GM18507 (cell line): ENCODE measurements at places on chromosomes 7 and 10.

DNA sequence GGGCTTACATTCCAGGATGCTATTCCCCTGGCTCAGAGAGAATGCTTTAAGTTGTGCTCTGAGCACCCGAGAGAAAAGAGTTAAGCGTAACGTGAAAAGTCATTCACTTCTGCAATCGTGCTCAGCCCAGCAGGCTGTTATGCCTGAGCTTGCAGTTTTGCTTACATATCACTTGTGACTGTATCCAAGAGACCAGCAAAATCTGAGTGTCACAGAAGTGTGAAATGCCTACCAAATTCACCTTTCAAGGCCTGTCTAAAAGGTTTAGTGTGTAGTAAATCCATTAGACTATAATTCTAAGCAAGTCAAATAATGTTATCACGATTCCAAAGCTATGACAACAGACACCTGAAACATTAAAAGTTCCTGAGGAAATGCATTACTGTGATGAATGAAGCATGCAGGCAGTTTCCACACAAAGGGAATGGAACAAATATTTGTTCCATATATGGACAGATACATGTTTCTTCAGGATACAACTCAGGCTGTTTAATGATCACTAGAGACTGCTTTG lies 20.1 kb downstream of the ITGB1 start:
- no peak for DNase-seq

DNA sequence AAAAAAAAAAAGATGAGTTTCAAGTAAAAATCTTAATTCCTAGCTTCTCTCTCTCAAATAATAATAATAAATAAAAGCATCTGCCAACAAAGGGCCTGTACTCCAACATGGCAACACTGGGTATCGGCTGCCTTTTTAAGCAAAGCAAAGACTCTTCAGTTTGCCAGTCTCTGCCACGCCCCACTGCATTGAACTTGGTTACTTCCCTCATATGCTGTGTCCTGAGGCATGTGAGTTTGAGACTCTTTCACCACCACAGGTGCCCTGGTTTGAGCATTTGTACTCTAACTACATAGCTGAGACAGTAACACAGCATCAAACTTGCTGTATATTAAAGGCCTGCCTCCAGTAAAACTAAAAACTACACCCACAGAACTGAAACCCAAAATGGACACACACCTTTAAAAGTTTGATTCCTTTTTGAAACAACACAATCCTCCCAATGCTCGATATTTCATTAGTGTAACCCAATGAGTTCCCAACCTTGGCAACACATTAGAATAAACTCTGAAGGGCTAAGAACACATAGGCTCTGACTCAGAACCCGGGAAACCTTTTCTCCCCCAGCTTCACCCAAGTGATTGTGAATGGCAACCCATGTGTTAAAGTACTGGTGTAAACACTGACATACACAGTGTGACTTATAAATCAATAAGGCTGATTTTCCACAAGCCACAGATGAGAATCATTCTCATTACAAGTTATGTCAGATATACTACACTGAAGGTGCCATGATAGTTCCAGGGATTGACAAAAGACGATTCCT lies 12.0 kb downstream of the JAZF1 start:
- no peak for DNase-seq

DNA sequence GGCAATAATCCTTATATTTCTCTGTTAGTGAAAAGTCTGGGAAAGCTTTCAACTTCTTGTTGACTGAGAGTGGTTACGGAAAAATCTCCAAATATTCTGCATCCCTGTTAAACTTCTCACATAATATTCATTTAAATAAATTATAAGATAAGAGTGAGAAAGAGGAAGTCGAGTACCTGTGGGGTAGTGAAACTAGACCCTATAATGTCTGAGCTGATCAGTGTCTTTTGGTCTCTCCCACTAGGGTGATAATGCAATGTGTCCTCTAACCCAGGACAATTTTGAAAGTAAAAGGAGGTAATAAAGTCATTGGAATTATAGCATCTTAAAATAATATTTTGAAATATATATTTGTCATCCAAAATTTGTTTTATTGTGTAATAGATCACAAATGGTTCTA lies 2.1 kb upstream of the AGR3 start:
- no peak for DNase-seq

- no peak for DNase-seq
Measured at GRCh38 chr7:76998285-76998589, 33.9 kb downstream of the SPDYE17 start.

DNA sequence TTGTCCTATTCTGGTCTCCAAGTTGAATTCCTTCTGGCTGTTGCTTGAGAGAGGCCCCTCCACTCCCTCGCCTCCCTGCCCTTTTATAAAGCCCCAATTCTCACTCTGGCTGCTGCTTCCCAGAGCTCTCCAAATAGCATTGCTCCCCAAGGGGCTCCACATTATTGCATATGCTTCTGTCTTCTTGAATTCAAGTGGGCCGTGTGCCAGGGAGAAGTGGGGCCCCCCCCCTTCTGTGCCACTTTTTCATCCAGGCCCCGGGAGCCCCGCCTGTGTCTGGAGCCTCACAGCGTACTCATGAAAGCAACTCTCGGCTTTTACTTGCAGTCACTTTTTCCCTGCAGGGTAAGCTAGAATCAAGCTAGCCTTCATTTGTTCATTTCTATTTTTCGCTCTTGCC lies 265.1 kb downstream of the CCSER2 start:
- no peak for DNase-seq
